ENCODE measurements at places on chromosomes 3 and 15.

DNA sequence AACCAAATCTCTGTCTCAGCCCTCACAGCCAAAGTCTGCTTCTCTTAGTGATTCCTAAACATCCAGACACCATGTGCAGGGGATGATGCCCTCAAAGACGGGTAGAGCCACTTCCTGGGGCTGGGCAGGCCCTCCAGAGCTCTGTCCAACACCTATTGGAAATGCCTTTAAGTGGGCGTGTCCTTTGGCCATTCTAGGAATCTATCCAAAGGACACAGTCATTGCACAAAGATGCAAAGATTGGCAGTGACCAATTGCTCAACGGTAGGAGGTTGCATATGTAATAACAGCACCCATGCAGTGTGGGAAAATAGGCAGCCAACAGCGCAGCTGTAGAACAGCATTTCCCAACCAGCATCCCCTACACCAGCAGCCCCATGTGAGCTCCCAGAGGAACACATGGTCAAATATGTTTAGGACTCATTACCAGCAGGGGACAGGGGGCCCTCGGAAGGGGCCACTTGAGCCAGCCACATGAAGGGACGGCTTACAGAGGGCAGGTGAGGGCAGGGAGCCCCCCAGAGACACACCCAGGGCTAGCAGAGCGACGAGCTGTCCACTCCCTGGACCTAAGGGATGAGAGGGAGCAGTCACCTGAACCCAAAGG is 142.8 kb upstream of the IQSEC1 start:
- DNase-seq, result no peak

DNA sequence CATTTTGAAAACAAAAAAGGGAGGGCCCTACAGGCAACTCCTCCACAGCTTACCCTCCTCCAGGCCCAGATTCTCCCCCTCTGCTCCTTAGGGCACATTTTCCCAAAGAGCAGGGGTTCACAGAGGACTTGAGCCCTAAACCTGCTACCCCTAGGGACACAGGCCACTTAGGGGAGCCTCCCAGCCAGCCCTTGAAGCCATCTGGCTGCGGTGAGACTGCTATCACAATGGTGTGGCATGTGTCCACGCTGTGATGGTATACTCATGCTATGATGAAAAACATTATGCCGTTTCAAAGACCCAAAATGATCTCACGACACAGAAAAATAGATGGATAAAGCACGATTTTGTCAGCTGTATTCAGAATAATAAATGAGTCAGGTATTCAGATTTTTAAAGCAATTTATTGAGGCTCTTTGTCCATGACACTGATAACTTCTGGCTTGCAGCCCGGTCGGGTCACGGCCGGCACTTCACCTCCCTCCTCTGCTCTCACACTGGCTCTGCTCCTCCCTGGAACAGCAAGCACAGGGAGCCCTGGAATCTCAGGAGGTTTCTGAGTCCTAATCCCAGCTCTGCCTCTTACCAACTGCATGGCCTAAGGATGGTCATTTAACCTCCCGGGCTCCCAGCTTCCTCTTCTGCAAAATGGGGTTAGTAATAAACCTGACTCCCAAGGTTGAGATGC is 115.3 kb downstream of the MEGF11 start:
- no peak for DNase-seq

DNA sequence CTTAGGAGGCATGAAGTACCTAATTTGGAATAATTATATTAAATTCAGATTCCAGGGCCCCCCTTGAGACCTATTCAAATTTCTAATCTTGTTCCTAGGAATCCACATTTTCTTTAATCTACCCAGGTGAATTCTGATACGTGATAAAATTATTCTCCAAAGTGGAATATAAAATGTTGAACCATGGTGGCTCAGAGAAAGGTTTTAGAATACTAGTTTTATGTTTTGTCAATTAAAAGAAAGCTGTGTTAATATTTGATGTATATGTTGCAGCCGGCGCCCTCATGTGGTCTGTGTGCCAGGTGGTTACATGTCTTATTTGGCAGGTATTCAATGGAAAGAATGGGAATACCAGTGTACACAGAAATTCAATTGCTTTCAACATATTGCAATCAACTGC is 321.8 kb downstream of the FEZF2 start:
- DNase-seq, result no peak

DNA sequence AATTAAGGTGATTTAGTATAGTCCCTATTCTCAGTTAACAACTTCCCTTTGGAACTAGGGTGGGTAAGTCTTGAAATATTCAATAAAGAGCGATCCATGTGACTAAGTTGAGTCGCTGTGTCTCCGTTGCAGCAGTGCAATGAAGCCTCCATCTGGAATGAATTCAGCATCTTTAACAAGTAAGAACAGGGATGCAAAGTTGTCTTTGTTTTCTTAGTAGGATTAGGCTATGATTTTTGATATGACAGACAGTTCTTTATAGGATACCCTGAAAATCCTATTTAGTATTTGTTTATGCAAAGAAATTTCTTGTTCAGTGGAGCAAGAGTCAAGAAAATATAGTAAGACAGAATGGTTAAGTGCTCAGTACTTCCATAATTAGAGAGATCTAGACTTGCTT is 52.7 kb downstream of the RBMS3 start:
- no peak for DNase-seq

DNA sequence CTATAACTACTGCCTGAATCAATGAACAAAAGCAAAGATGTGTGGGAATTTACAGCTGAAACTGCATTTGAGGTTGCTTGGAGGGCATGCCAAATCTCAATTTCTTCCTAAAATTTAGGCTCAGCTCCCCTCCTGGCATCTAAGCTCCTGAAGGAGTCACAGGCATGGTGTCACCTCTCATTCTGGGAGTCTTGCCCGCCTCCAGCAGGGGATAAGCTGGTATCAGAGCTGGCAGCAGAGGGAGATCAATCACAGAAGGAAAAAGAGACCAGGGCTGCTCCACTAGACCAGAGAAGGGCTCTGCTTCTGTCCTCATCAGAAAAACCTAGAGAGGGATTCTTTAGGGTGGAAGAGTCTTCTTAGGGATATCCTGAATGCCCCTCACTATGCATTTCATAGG is 150.4 kb upstream of the SLC6A11 start:
- DNase-seq, result no peak

DNA sequence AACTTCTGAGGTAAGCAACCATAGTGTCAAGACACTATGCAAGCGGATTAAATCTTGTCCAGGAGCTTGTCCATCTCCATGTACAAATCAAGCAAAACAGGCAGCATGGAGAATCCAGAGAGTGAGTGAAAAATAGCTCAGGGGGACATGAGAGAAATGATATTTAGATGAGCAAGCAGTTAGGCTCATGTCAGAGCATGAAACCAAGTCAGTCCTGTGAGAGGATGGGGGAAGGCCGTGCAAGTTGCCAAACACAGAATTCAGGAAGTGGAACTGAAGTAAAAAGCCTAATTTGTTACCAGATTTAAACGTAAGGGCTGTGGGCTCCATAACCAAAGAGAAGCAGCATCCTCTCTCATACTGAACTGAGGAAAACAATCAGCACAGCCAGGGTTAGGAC is 995.9 kb downstream of the MCTP2 start:
- no peak for DNase-seq

DNA sequence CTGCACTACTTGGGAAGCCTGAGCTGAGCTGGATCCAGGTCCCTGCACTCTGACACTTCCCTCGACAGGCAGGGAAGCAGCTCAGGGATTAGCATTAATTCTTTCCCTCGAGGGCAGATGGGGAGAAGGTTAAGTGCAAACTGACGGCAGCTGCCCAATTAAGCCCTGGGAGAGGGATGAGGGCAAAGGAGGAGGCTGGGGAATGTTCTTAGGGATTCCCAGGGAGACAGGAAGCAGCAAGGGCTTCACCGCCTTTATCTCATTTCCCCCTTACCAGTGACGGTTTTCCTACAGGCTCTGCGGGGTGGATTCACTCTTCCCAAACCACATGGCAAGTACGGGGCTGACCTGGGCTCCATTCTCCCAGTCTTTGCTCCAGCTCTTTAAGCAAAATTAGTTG is 519.0 kb upstream of the PROK2 start:
- no peak for DNase-seq

- DNase-seq, result no peak
These were observed 784 bp upstream of the SAMMSON start for GRCh38 chr3:69998759-69999139.

DNA sequence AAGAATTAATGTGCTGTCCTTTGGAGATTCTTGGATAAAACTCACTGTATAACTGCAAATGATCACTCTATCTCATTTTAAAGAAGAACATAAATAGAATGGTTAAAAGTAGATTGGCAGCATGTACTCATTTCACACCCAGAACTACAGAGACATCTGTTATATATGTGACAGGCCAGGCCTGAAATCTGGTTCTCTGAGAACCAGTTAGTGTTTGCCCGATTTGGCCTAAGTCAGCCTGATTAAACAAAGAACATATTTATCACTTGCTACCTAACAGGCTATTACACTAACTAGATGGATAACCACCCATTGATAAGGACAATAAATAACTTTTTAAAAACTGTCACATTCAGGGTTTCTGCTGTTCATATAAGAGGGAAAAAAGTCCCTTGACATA is 460.1 kb downstream of the CNTN4 start:
- DNase-seq, result no peak

GRCh38 chr15:93719921-93720351 is 511.4 kb upstream of the MCTP2 start:
- DNase-seq, result no peak

DNA sequence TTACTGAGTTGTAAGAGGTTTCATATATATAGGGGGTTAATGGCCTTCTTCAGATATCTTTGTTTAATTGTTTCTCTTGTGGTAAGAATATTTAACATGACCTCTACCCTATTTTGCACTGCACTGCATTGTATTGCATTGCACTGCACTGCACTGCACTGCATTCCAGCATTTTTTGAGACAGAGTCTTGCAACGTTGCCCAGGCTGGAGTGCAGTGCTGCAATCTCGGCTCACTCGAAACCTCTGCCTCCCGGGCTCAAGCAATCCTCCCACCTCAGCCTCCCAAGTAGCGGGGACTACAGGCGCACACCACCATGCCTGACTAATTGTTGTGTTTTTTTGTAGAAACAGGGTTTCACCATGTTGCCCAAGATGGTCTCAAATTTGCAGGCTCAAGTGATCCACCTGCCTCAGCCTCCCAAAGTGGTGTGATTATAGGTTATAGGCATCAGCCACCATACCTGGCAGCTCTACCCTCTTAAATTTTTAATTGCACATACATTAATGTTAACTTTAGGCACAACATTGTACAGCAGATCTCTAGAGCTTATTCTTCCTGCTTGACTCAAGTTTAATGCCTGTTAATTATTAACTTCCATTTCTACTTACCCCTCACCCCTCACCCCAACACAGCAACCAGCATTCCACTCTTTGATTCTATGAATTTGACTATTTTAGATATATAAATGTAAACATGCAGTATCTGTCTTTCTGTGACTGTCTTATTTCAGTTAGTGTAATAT is 38.4 kb downstream of the NEDD4 start:
- no peak for DNase-seq

GRCh38 chr3:32303399-32303747 is 64.9 kb downstream of the CMTM8 start:
- no peak for DNase-seq

- DNase-seq, result no peak
These were observed 115.2 kb downstream of the TIGIT start for GRCh38 chr3:114408736-114409670.

DNA sequence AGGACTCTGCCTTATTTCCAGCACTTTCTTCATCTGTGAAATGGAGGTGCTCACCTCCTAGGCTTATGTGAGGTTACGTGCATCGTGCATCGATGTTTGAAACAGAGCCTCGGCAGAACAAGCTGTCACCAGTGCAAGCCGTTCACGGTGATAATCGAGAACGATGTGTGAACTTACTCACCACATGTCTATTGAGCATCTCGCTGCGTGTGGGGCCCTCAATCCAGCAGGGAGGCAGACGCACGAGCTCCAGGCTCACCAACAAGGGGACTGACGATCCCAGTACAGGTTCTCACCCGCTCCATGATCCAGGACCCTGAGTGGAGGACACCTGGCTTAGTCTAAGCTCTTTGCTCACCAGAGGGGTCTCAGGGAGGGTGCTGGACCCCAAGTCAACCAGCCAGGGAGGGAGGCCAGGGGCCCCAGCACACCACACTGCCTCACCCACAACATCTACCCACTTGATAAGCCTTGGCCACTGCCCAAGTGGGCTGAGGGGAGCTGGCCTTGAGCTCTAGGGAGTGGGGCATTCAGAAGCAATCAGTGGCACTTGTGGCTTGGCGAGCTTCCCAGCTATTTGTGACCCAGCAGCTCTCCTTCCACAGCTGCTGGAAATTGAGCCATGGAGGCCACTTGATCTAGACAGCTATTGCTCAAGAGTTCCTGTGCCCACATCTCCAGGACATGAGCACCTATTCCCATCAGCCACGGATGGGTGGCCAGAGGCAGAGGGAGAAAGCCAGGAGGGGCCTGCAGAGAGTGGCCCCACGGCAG is 34.4 kb upstream of the SLC6A1 start:
- DNase-seq, result no peak

GRCh38 chr15:51796847-51797401 is 32.5 kb upstream of the TMOD3 start:
- DNase-seq, result no peak

GRCh38 chr15:44441095-44441501 is 13.7 kb downstream of the CTDSPL2 start:
- DNase-seq, result no peak

DNA sequence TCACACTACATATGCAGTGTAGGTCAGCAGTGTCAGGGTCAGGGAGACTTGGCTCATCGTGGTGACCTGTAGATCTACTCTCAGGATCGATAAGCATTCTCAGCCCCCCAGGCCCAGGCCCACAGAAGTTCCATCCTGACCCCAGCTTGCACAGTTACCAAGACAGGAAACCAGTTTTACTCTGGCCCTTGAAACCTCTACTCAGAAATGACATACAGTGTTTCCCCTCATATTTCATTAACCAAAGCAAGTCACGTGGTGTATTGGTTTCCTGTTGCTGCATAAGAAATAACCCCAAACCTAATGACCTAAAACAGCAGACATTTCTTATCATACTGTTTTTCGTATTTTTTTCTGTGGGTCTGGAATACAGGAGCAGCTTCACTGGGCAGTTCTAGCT is 242.2 kb downstream of the SLCO3A1 start:
- no peak for DNase-seq

- no peak for DNase-seq
These were observed 8.3 kb upstream of the USP8 start for GRCh38 chr15:50415752-50416404.

DNA sequence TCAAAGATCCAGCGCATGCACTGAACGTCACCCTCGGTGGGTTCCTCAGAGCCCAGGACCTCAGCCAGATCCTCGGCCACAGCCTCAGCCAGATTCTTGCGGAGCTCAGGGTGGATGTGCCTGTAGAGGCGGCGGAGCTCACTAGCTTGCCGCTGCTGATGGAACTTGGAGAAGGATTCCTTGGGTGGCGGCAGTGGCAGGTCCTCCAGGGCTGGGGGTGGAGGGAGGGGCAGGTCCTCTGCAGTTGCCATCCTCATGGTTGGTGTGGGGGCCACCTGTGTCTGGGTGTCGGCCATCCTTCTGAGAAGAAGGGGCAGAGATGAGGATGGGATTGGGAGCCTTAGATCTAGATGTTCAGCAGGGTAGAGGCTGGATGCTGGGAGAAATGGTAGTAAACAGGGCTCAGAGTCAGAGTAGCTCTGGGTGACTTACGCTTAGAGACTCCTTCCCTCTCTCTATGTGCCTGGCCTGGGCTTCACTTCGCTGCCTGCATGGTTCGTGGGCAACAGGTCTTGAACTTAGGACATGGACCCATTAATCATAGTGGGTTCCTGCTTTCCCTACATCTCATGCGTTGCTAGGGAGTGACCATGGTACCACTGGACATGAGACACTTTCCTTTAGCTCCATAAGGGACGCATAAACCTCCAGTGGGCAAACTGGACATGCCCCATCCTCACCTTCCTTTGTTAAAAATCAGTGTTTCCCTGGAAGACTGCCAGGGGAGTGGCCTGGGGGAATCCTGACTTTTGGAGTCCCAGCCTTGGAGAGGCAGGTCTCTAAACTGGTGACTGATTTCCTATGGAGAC is 3.0 kb downstream of the XIRP1 start:
- DNase-seq, result no peak

Data from stimulated activated CD8-positive, alpha-beta memory T cell treated with anti-CD3 and anti-CD28 coated beads, Interleukin-4, amount 100 ng/mL, for 4 hours (primary cell).